ENCODE measurements at places on chromosomes 12 and 14. TPM values are rescaled to one million over a fixed set of nuclear protein-coding genes. Genes with fewer than 3 reads are reported as not detected.

SOS2 gene
- 43.2 TPM for polyA plus RNA-seq

LRRIQ1 gene
- polyA plus RNA-seq, result 37.4 TPM

EIF2B1 gene
- polyA plus RNA-seq, result 71.5 TPM

FAM177A1 gene
- polyA plus RNA-seq, result 54.9 TPM

ACSM4 gene
- polyA plus RNA-seq, result not detected

GRCh38 chr12:22276867-22277266 is 57.6 kb downstream of the ST8SIA1 start:
- no peak for DNase-seq

DNA sequence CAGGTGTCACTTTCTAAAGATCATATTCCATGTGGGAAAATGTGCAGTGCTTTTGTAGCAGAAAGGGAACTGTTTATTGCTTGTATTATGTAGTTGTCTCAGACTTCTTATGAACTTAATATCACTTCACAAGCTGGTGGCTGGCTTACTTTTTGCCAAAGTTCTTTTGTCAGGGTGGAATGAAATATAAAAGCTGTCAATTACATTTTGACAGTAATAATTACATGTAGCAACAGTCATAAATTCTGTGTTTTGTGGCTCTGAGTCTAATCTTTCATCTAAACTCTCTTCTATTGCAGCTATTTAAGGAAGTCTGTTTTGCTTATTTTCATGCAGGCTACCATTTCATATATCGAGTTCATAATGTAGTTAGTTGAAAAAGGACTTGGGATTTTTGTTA is 106.6 kb downstream of the OTOGL start:
- no peak for DNase-seq

DNA sequence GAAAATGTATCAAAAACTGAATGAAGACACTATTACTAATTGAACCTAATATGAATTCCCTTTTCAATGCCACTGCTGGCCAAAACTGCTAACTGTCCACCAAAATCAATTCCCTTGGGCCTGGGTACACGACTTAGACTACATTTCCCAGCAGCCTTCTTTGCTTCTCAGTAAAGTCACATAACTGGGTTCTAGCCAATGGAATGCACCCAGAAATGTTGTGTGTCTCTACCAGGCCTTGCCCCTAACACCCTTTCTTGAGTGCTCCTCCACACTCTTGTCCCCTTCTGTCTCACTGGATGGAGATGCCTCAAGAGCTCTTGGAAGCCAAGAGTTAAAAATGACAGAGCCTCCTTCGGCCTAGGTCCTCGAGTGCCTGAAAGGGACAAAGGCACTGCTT is 156.8 kb downstream of the PPM1H start:
- DNase-seq, result no peak

DNA sequence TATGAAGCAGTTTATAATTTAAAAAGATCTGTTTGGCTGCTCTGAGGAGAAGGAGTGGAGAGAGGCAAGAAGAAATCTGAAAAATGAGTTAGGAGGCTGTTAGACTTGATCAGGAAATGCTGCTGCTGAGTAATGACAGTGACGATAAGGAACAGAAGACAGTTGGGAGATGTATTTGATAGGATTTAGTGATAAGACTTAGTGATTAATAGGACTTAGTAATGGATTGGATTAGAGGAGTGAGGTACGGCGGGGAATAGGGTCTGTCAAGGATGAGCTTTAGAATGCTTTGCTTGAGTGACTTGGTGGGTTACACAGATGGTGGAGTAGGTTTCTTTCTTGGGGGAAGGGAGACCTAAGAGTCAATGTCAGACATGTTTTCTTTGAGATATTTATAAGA is 31.7 kb downstream of the UNC79 start:
- DNase-seq, result no peak

GRCh38 chr12:6790496-6791150 is 1.3 kb downstream of the CD4 start:
- no peak for DNase-seq

- no peak for DNase-seq
Observed at GRCh38 chr12:74381958-74382357, 155.7 kb upstream of the ATXN7L3B start.

GRCh38 chr14:94081386-94081820 is 293 bp downstream of the IFI27L1 start:
- no peak for DNase-seq

- DNase-seq, result no peak
Observed at GRCh38 chr14:91300957-91301356, 56.5 kb upstream of the GPR68 start.

DNA sequence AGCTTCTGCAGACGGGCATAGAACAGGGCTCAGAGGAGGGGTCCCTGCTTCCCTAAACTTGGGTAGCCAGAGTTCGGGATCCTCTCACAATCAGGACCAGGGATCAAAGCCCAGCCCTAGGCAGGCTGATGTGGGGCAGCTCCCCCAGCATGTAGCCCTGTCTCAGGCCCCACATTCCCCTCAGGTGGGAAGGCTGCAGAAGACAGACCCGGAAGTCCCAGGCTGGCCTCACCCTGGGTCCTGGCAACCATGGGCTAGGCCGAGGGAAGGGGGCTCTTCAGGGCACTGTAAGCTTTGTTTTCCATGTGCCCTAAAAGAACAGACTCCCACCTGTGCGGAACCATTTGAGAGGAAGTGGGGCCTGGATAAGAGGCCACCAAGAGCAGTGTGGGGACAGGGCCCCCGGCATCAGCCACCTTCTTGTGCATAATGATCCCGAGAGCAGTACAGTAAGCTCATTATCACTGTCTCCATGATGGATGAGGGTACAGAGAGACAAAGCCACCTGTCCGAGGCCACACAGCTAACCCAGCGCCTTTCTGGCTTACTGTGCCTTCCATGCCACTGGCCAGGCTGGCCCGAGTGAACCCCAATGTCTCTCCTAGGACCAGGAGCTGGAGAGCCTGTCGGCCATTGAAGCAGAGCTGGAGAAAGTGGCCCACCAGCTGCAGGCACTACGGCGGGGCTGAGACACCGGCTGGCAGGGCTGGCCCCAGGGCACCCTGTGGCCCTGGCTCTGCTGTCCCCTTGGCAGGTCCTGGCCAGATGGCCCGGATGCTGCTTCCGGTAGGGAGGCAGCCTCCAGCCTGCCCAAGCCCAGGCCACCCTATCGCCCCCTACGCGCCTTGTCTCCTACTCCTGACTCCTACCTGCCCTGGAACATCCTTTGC is 11.5 kb downstream of the CHGA start:
- DNase-seq, result no peak

- no peak for DNase-seq
Observed at GRCh38 chr12:123934829-123935228, 37.8 kb downstream of the CCDC92 start.

DNA sequence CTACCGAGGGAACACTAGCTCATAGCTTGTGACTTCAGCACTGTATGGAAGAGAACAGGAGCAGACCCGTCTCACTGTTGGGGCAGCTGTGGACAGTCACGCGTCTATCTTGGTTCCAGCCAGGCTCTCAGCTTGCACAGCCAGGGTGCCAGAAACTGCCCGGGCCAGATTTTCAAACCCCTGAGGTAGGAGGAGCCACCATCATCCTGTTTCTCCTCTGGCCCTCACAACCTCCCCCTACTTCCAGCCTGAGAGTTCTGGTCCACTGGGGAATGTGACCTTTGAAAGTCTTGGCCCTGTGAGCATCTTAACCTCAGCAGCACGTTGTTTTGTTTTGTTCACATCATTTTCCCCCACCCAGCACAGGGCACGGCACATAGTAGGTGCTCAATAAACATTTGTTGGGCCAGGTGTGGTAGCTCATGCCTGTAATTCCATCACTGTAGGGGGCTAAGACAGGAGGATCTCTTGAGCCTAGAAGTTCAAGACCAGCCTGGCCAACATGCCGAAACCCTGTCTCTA is 50.4 kb downstream of the PSMA6 start:
- no peak for DNase-seq
